ENCODE measurements at places on chromosomes 3 and 15.
A peak's percentile ranks its signal among the peaks of the same experiment; 100 is the strongest.

- peak; percentile 7 for DNase-seq
Measured at GRCh38 chr15:68641376-68641775, 62.6 kb downstream of the CORO2B start.

GRCh38 chr3:125165189-125165947 lies 47.2 kb downstream of the SLC12A8 start:
- no peak for DNase-seq

- DNase-seq: no peak
Measured at GRCh38 chr3:184765730-184766074, 46.3 kb upstream of the VPS8 start.

DNA sequence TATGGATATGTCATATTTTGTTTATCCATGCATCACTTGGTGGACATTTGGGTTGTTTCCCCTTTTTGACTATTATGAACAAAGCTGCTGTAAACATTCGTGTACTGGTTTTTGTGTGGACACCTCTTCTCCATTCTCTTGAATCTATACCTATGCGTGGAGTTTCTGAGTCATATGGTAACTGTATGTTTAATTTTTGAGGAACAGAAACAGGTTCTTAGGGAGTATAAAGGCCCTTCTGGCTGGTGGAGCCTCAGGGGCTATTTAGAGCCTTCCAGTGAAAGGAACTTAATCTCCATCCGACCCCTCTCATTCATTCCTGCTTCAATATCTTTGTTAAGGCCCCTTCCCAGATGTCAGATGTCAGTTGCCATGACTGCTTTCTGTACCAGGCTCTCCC lies 14.1 kb upstream of the CTXND1 start:
- no peak for DNase-seq

GRCh38 chr15:39931615-39932014 lies 2.3 kb upstream of the EIF2AK4 start:
- DNase-seq: no peak

GRCh38 chr15:96701877-96702276 lies 371.4 kb downstream of the NR2F2 start:
- DNase-seq: no peak

- peak; percentile 58 for DNase-seq
Measured at GRCh38 chr3:196988241-196989029, 19.8 kb upstream of the PIGZ start.

GRCh38 chr15:71366522-71366921 lies 251.3 kb downstream of the THSD4 start:
- no peak for DNase-seq

GRCh38 chr3:136730595-136731273 lies 21.4 kb downstream of the STAG1 start:
- DNase-seq: no peak

DNA sequence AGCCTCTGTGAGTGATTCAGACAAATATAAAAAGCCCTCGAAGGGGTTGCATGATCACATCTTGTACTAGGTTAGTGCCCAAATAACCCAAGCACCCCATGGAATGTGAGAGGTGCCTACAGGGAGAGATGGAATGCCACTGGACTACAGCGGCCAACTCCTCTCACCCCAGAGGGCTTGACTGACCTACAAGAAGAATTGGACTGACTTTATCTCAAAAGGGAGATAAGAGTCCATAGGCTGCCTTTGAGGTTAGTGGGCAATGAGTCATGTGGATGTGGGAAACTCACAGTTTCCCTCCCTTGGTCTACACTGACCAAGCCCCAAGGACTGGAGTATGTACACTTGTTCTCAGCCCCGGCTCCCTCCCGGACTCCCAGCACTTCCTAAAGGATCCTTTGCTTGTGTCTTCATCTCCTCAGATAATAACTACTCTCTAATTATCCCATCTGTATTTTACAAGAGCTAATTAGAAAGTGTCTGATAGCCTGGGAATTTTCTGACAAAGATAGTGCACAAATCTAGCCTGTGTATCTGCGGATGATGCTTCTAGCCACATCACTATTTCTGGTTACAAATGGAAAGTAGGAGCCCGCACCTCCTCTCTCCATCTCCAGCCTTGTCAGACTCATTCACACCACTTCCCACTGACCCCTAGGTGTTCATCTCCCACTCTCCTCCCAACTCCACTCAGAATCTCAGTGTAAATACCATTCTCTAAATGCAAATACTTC lies 547.8 kb upstream of the TBL1XR1 start:
- no peak for DNase-seq

GRCh38 chr3:35921718-35922117 lies 282.4 kb downstream of the ARPP21 start:
- no peak for DNase-seq

Measured in posterior cingulate gyrus (tissue), 11 donors.